A375 (cell line): ENCODE measurements at places on chromosomes 4 and X. TPM values are rescaled to one million over a fixed set of nuclear protein-coding genes. Genes with fewer than 3 reads are reported as not detected.

GPRASP1 gene
- 0.11 and 0.61 TPM in 2 replicates for total RNA-seq

PRDM8 gene
- total RNA-seq = 0.72 and 2.0 TPM in 2 replicates

FHDC1 gene
- 0.80 and 0.87 TPM in 2 replicates for total RNA-seq

RTL3 gene
- 0.34 TPM in 1 of 2 replicates, not detected in the other for total RNA-seq

SPATA18 gene
- not detected in 2 replicates for total RNA-seq

PCDH18 gene
- total RNA-seq = 0.96 and 1.6 TPM in 2 replicates

DMRTC1B gene
- total RNA-seq = not detected in 2 replicates

PCDH7 gene
- 2.0 and 3.5 TPM in 2 replicates for total RNA-seq

SPANXA2 gene
- total RNA-seq = 37.4 and 48.0 TPM in 2 replicates

FSTL5 gene
- total RNA-seq = 0.41 and 0.56 TPM in 2 replicates

MUC7 gene
- total RNA-seq = not detected in 2 replicates

BRS3 gene
- not detected in 2 replicates for total RNA-seq

H2BW2 gene
- total RNA-seq = not detected in 2 replicates

DDX53 gene
- total RNA-seq = not detected in 2 replicates

NUDT10 gene
- total RNA-seq = 0.15 and 0.19 TPM in 2 replicates
